ENCODE measurements at places on chromosomes 11 and 22.

- DNase-seq = no peak
Measured at GRCh38 chr11:96095884-96096303, 172.0 kb upstream of the MTMR2 start.

GRCh38 chr11:108733479-108734116 lies 68.7 kb downstream of the DDX10 start:
- no peak for DNase-seq

DNA sequence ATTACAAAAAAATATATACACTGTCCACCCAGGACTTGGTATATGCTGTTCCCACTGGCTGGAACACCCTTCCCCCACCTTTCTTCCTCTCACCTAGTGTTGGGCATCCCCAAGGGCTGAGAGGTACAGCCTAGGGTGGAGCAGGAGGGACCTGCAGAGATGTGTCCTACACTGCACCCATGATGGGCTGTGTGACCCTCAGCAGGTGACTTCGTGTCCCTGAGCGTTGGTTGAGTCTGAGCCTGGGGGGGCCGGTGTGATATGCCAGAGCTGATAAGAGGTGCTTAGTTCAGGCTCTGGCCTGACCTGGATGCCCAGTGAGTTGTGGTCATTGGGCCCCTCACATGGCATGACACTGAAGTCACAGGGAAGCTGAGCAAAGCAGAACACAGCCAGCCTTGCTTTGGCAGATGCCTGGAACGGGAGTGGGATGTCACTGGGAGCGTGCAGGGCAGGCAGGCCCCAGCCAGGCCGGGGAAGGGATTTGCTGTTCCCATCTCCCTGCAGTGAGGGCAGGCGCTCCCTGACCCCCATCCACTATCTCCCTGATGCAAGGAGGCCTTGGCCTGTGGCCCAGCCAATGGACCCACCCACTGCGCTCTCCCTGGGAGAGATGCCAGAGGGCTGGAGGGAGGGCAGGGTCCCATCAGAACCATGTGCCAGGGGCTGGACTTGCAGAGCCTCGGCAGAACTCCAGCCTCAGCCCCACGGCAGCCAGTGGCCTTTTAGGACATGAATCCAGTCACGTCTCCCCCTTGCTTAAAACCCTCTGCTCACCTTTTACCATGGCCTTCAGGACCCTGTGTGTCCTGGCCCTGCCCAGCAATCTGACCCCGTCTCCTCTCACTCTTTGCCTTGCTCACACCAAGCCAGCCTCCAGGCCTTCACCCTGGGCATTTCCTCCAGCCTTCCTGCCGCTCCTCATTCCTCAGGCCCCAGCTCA lies 138.9 kb downstream of the MN1 start:
- no peak for DNase-seq

- DNase-seq = no peak
Measured at GRCh38 chr11:1317993-1318392, 8.6 kb upstream of the TOLLIP start.

DNA sequence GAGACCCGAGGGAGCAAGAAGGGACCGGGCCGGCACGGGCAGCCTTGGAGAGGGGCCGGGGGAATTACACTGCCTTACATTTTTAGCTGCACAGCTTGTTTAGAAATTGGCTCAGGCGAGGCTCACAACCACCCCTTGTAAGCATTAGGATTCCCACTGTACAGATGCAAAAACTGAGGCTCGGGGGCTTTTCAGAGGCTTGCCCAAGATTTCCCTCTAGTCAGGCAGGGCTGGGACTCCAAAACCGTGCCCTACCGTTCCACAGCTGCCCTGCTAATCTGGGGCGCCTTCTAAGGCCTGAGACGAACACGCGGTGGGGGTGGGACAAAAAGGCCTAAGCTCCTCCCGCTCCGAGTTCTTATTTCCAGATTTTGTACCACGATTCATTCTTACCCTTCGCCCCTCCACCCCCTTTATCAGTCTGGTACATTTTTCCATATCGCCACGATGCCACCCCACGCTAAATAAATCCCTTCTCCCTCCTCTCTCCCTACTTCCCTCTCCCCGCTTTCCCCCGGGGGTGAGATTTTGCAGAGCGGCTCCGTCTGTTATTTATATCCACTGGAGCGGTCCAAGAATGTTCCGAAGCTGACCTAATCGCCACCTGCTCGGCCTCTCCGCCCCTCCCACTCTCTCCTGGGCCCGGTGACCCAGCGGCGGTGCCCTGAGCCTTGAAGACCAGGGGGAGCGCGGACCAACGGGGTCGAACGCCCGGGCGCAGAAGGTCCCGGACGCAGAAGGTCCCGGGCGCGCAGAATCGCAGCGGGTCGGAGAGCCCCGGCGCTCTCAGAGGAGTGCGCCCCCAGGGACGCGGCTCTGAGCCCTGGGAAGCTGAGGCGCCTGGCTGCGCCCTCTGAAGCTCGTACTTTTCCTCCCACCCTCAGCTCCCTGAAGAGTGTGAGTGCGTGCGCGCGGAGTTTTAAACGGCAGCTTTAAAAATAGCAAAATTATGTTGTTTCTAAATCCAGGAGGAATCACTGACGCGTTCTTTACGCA lies 764 bp upstream of the PACSIN3 start:
- DNase-seq = peak; percentile 15
